ENCODE measurements at places on chromosomes 12 and 14. TPM values are rescaled to one million over a fixed set of nuclear protein-coding genes. Genes with fewer than 3 reads are reported as not detected.
A peak's percentile ranks its signal among the peaks of the same experiment; 100 is the strongest.

DNA sequence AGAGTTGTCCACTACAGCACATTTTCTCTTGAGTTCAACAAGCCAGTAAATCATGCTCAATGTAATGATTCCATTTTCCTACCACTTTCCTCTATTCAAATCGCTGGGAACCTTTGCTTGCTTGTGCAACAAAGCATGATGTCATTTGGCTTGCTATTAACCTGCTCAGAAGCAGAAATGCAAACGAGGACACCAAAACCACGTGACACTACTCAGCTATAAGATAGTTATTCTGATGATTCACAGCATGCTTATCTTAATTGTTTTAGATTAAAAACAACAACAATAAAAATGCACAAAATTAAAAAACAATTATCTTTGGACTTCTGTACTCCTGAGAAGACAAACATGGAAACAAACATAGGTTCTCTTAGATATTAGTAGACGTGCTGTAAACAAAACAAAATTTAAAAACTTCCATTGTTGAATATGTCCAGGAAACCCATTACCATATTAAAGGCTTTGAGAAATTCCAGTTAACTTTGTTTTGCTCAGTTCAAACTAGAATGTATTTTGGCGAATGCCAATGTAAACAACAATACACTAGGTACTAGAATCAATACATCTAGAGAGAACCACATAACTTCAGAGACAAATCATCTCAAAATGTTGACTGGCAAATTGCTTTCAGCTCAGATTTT is 77.5 kb upstream of the KRAS start:
- H3K27me3 ChIP-seq, result no peaks in the 10 kb centered on the region
- no peak overlapping the region for H3K27ac ChIP-seq
- no peak for DNase-seq
- no peaks in the 10 kb centered on the region for H3K36me3 ChIP-seq

DNA sequence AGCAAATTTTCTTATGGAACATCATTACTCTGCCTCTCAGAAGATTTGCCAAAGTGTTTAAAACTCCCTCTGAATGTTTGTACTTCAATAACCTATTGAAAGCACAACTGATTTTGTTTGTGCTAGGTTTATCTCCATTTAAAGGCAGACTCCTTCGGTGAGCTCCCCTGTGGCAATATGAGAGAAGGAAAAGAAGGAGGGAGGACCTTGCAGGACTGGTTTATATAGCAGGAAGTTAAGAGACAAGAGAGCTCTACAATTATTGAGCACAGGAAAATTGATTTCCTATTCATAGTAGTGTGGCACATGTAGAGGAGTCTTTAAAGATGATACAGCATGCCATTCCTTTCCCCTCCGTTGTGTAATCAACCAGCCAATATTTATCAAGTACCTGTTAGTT is 75.5 kb downstream of the PDE3A start:
- no peaks in the 10 kb centered on the region for H3K27me3 ChIP-seq
- H3K4me1 ChIP-seq, result no peaks in the 10 kb centered on the region
- no peak overlapping the region for H3K4me3 ChIP-seq
- H3K36me3 ChIP-seq, result no peaks in the 10 kb centered on the region

- H3K27ac ChIP-seq, result no peak overlapping the region
- DNase-seq, result no peak
- H3K4me3 ChIP-seq, result no peak overlapping the region
- H3K4me1 ChIP-seq, result no peaks in the 10 kb centered on the region
- no peaks in the 10 kb centered on the region for H3K36me3 ChIP-seq
Observed at GRCh38 chr14:67951529-67952135, 132.1 kb downstream of the RAD51B start.

DNA sequence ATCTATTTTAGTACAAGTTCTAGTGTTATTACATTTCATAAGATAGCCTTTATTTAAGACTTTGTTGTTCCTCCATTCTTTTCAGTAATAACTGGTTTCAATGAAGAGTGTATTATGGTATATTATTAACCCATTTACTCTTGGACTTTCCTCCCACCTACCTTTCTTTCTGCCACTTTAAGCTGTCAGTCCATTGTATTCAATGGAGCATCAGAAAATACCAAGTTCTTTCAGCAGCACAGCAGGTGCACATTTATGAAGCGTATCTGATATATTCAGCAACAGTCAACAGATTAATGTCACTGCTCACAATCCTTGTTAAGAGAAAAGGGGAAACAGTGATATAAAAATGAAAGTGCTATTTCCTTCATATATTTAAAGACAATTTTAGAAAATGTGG is 660.9 kb downstream of the C12orf50 start:
- H3K4me3 ChIP-seq, result no peak overlapping the region
- no peak overlapping the region for H3K27ac ChIP-seq
- no peaks in the 10 kb centered on the region for H3K36me3 ChIP-seq
- no peaks in the 10 kb centered on the region for H3K4me1 ChIP-seq

Gene ZDHHC22
- not detected for total RNA-seq

Gene MEG3
- total RNA-seq, result 15.9 TPM

GRCh38 chr12:2384533-2385351 is 332.0 kb downstream of the CACNA1C start:
- no peak overlapping the region for H3K4me3 ChIP-seq
- H3K27ac ChIP-seq, result peak overlapping the region; percentile 39
- DNase-seq, result no peak
- no peaks in the 10 kb centered on the region for H3K4me1 ChIP-seq
- no peaks in the 10 kb centered on the region for H3K27me3 ChIP-seq

- H3K27ac ChIP-seq, result no peak overlapping the region
- no peaks in the 10 kb centered on the region for H3K36me3 ChIP-seq
- DNase-seq, result no peak
- H3K4me3 ChIP-seq, result no peak overlapping the region
Observed at GRCh38 chr12:119440803-119441360, 106.4 kb downstream of the CCDC60 start.

DNA sequence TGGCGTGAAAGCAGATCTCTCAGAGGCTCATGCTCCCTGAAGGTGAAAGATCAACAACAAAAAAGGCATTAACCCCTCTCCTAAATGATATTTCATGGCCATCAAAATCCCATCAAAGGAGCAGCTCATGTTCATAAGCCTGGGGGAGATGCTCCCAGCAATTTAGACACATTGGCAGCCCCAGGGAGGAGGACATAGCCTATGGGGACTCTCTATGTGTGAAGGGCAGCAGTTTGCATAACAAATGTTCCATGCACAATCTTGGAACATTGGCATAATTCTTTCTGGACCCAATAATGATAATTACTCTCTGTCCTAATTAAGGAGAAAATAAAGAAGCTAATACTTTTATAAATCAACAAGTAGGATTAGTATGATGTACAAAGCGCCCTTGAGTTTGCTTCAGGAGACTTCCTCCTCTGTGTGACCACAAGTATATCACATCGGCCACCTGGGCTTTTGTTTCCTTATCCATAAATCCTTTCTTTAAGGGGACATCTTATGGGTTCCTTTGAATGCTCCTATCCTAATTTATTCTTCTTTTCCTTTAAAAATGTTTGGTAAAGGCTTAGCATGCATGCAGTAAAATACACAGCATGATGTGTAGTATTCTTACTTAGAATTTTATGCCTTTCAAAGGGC is 161.9 kb upstream of the PLEKHG7 start:
- H3K27ac ChIP-seq, result no peak overlapping the region
- DNase-seq, result no peak
- no peaks in the 10 kb centered on the region for H3K4me1 ChIP-seq
- H3K36me3 ChIP-seq, result no peaks in the 10 kb centered on the region
- no peak overlapping the region for H3K4me3 ChIP-seq
- no peaks in the 10 kb centered on the region for H3K27me3 ChIP-seq

GRCh38 chr14:99966912-99967311 is 98.3 kb upstream of the EVL start:
- no peaks in the 10 kb centered on the region for H3K4me1 ChIP-seq
- H3K36me3 ChIP-seq, result no peaks in the 10 kb centered on the region
- no peak for DNase-seq
- no peak overlapping the region for H3K4me3 ChIP-seq
- H3K27me3 ChIP-seq, result no peaks in the 10 kb centered on the region

Gene BTBD7
- 32.1 TPM for total RNA-seq

GRCh38 chr14:106790189-106791036 is 1264.0 kb downstream of the TMEM121 start:
- H3K27me3 ChIP-seq, result no peaks in the 10 kb centered on the region
- no peaks in the 10 kb centered on the region for H3K4me1 ChIP-seq
- DNase-seq, result no peak
- H3K27ac ChIP-seq, result no peak overlapping the region
- no peaks in the 10 kb centered on the region for H3K36me3 ChIP-seq

Gene A2M
- total RNA-seq, result 2,660 TPM

DNA sequence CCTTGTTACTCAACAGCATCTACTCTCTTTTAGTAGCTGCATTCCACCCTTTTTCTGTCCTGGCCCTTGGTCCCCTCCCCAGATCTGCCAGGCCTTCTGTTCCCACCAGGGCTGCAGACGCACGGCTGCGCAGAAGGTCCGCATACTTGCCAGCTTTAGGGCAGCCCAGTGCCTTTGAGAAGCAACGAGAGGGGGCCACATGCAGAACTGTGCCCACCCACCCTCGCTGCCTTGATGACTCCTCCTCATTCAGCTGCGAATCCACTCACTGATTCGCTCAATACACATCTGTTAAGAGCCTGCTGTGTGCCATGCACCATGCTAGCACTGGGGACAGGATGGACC is 39.2 kb downstream of the PRIMA1 start:
- no peak for DNase-seq
- H3K27ac ChIP-seq, result no peak overlapping the region
- no peak overlapping the region for H3K4me3 ChIP-seq
- no peaks in the 10 kb centered on the region for H3K27me3 ChIP-seq
- H3K4me1 ChIP-seq, result no peaks in the 10 kb centered on the region

DNA sequence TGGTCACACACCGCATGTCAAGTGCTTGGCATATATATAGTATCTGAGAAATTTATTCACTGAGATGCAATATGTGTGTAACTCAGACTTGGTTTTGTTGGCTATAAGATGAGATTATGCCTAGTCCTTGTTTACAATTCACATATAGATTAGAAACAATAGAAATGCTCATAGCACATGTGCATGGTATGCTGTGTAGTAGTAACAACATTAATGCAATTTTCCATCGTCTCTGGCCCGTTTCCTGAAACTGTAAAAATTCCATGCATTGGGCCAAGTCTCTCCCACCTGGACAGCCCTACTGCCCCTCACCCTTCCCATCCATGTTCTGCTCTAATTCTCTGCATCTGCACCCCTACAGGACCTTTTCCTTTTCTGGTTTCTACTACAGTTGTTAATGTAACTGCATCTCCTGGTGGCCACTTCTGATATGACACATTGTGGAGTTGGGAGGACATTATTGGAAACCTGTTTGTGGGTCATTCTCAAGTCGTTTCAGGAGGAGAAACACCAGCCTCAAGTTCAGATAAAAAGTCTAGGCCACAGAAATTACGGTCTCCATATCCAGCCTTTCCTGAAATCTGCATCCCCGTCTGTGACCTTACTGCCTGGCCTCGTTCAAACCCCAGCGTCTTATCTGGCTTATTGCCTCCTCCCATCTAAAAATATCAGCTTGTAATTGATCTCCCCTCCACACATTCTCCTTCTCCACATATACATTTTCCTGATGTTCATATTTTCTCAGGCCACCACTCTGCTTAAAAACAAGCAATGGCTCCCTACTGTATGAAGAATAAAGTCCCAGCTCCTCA is 37.5 kb downstream of the EMP1 start:
- H3K27me3 ChIP-seq, result no peaks in the 10 kb centered on the region
- H3K4me1 ChIP-seq, result no peaks in the 10 kb centered on the region

GRCh38 chr12:42696406-42697149 is 107.0 kb upstream of the PRICKLE1 start:
- H3K36me3 ChIP-seq, result no peaks in the 10 kb centered on the region
- peaks cover 6% of the 10 kb centered on the region for H3K4me1 ChIP-seq
- H3K27ac ChIP-seq, result peak overlapping the region; percentile 13
- H3K4me3 ChIP-seq, result no peak overlapping the region

DNA sequence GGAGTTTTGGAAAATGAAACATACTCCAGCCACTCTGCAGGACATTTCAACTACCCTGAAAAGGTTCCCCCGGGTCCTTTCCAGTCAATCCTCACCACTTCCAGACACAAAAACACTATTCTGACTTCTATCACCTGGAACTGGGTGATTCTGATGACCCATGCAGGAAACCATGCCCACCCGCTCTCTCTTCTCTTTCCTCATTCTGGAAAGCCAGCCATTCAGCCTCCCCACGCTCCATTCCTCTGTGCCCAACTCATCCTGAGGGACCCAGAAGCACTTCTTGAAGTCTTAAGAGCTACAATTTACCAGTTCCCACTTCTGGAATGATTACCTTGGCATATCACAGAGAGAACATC is 3.2 kb downstream of the CCDC88C start:
- H3K4me3 ChIP-seq, result peak overlapping the region; percentile 91
- no peaks in the 10 kb centered on the region for H3K36me3 ChIP-seq
- H3K27me3 ChIP-seq, result no peaks in the 10 kb centered on the region
- no peak for DNase-seq
- H3K4me1 ChIP-seq, result peaks cover 76% of the 10 kb centered on the region

DNA sequence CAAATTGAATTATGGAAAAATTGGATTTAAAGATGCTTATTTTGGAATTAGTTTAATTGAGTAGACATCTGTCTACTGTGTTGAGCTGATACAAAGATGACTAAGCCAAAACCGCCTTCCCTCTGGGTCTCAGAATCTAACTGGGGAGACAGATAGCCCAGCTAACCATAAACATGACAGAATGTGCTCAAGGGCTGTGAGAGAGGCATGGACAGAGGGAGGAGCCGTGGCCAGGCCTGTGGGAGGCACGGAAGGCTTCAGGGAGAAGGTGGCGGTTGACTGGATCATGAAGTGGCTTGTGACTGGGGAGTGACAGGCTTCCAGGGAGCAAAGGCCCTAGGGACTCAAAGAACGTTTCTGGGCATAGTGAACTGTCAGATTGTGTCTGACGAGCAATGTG is 74.6 kb downstream of the DACT1 start:
- H3K4me3 ChIP-seq, result no peak overlapping the region
- H3K27ac ChIP-seq, result no peak overlapping the region
- no peaks in the 10 kb centered on the region for H3K36me3 ChIP-seq
- no peaks in the 10 kb centered on the region for H3K27me3 ChIP-seq
- DNase-seq, result no peak
- no peaks in the 10 kb centered on the region for H3K4me1 ChIP-seq

DNA sequence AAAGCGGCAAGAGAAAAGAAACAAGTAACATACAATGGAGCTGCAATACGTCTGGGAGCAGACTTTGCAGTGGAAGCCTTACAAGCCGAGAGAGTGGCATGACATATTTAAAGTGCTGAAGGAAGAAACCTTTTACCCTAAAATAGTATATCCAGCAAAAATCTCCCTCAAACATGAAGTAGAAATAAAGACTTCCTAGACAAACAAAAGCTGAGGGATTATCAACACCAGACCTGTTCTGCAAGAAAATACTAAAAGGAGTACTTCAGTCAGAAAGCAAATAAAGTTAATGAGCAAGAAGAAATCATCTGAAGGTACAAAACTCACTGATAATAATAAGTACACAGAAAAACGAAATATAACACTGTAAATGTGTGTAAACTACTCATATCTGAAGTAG is 77.5 kb upstream of the ABCD2 start:
- H3K4me1 ChIP-seq, result no peaks in the 10 kb centered on the region
- DNase-seq, result no peak
- no peaks in the 10 kb centered on the region for H3K27me3 ChIP-seq
- no peaks in the 10 kb centered on the region for H3K36me3 ChIP-seq
- no peak overlapping the region for H3K4me3 ChIP-seq

Gene CMTM5
- 2.0 TPM for total RNA-seq
